Activated T-helper 17 cell treated with anti-CD3 and anti-CD28 coated beads, Interleukin-2, amount 50 U/mL, for 72 hours (primary cell): ENCODE measurements at places on chromosomes 5 and 9.
A peak's percentile ranks its signal among the peaks of the same experiment; 100 is the strongest.

GRCh38 chr5:119356612-119357188 lies 881 bp downstream of the TNFAIP8 start:
- peaks cover 81% of the 10 kb centered on the region for H3K36me3 ChIP-seq
- H3K4me3 ChIP-seq, result peak overlapping the region; percentile 85
- no peaks in the 10 kb centered on the region for H3K27me3 ChIP-seq
- H3K4me1 ChIP-seq, result peaks cover 50% of the 10 kb centered on the region

GRCh38 chr5:73314395-73315257 lies 134.0 kb downstream of the FOXD1 start:
- peaks cover 63% of the 10 kb centered on the region for H3K27me3 ChIP-seq
- ATAC-seq, result no peak
- no peak overlapping the region for H3K27ac ChIP-seq
- no peaks in the 10 kb centered on the region for H3K36me3 ChIP-seq
- H3K4me3 ChIP-seq, result no peak overlapping the region
- peaks cover 5% of the 10 kb centered on the region for H3K4me1 ChIP-seq

DNA sequence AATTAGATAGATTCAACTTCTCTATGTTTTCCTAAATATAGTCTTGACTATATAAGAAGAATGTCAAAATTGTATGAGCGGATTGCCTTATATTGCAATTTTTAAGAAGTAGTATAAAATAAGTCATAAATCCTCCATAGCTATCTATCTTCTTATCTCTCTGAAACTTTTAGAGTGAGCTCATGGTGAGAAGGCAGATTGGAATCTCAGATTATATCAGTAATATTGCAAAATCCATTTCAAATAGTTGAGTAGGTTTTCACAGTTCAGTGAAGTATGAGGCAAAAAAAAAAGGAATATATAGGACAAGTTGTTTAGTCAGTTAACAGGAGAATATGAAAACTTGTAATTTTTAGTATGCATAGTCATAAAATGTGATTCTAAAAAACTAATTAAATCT lies 156.4 kb downstream of the FAM174A start:
- H3K27me3 ChIP-seq, result no peaks in the 10 kb centered on the region
- H3K27ac ChIP-seq, result no peak overlapping the region
- no peak overlapping the region for H3K4me3 ChIP-seq
- H3K36me3 ChIP-seq, result no peaks in the 10 kb centered on the region
- H3K4me1 ChIP-seq, result no peaks in the 10 kb centered on the region

DNA sequence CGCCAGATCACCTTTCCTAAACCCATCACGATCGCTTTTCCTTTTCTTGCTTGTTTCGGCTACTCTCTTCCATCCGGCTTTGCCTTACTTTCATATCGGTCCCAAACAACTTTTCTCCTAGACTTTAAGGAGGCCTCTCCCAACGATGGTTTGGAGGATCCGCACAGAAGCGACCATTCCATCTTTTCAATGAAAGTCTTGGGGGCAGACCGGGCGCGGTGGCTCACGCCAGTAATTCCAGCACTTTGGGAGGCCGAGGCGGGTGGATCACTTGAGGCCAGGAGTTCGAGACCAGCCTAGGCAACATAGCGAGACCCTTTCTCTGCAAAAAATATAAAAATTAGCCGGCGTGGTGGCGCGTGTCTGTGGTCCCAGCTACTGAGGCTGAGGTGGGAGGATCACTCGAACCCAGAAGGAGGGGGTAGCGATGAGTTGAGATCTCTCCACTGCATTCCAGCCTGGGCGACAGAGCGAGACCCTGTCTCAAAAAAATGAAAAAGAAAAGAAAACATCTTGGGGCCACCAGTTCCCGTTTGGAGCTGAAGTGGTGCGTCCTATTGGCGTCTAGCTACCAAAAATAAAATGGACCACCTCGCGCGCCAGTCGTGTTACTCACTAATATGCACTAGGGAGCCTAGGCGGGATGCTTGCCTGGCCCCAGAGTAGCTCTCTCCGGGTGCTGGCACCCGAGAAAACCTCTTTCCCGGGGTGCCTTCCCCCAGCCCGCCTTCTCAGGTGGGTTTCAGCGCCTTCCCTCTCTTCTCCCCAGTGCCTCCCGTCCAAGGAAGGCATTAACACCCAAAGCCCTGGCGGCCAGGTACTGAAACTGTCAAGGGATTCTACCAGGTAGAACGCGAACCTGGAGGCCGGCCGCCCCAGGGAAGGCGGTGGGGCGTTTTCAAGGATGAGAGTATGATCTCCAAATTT lies 800 bp upstream of the AP3B1 start:
- H3K27me3 ChIP-seq, result peaks cover 4% of the 10 kb centered on the region
- H3K4me1 ChIP-seq, result peaks cover 15% of the 10 kb centered on the region
- H3K36me3 ChIP-seq, result peaks cover 28% of the 10 kb centered on the region
- peak overlapping the region; percentile 100 for H3K27ac ChIP-seq
- H3K4me3 ChIP-seq, result peak overlapping the region; percentile 91

DNA sequence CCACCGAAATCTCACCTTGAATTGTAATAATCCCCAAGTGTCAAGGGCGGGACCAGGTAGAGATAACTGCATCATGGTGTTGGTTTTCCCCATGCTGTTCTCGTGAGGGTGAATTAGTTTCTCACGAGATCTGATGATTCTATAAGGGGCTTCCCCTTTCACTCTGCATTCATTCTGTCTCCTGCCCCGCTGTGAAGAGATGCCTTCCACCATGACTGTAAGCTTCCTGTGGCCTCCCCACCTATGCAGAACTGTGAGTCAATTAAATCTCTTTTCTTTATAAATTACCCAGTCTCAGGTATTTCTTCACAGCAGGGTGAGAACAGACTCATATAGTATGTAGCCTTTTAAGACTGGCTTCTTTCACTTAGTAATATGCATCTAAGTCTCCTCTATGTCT lies 128.1 kb upstream of the NR5A1 start:
- no peak overlapping the region for H3K4me3 ChIP-seq
- H3K27me3 ChIP-seq, result peaks cover 14% of the 10 kb centered on the region
- no peaks in the 10 kb centered on the region for H3K4me1 ChIP-seq
- H3K36me3 ChIP-seq, result no peaks in the 10 kb centered on the region
- no peak overlapping the region for H3K27ac ChIP-seq

DNA sequence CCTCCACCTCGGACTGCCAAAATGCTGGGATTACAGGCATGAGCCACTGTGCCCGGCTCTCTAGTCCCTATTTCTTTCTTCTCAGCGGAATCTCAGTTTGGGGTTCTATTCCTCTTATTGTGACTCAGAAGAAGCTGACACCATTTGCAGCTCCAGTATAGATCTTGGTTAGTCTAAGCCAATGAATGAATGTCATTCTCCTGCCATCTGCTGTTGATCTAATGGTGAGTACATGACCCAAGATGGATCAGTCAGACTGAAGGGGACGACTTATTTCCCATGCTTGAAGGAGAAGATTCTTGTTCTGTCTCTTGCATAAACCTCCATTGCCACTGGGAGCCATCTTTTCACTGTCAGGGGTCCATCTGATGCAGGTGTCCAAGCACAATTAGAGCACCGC lies 76.0 kb upstream of the KLF9 start:
- H3K4me3 ChIP-seq, result no peak overlapping the region
- peak; percentile 60 for ATAC-seq
- H3K36me3 ChIP-seq, result no peaks in the 10 kb centered on the region
- peaks cover 12% of the 10 kb centered on the region for H3K27me3 ChIP-seq

GRCh38 chr5:134738963-134739661 lies 764 bp downstream of the CAMLG start:
- peak; percentile 25 for ATAC-seq
- peak overlapping the region; percentile 90 for H3K4me3 ChIP-seq
- H3K27ac ChIP-seq, result peak overlapping the region; percentile 95
- no peaks in the 10 kb centered on the region for H3K27me3 ChIP-seq
- peaks cover 39% of the 10 kb centered on the region for H3K36me3 ChIP-seq

DNA sequence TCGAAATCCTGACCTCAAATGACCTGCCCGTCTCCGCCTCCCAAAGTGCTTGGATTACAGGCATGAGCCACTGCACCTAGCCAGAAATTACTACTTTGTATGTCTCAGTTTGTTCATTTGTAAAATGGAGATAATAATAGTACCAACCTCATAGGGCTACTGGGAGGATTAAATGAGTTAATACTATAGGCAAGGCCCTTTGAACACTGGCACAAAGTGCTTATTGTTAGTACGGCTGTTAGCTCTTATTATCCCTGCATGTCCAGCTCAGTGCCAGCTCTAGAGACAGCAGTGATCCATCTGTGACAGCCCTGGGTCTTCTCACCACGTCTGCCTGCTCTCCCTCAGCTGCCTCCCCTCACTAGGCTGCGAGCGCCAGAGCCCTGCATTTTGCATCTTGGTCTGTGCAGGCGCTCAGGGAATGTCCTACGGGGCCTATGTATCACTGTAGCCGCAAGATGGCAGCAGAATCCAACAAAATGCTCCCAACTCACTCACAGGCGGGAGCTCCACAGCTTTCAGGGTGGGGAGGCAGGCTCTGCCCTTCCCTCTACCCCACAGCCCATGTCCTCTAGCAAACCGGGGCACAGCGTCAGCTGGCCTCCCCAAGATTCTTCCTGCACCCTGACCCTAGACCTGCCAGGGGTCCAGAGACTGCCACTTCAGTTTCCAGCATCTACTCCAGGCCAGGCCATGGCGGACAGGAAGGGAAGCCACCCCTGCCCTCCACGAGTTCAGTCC lies 17.7 kb upstream of the AKNA start:
- H3K27ac ChIP-seq, result no peak overlapping the region
- H3K36me3 ChIP-seq, result no peaks in the 10 kb centered on the region
- H3K4me3 ChIP-seq, result no peak overlapping the region
- no peaks in the 10 kb centered on the region for H3K27me3 ChIP-seq
- no peaks in the 10 kb centered on the region for H3K4me1 ChIP-seq
- ATAC-seq, result peak; percentile 98
